ENCODE measurements at places on chromosomes 2 and 18. TPM values are rescaled to one million over a fixed set of nuclear protein-coding genes. Genes with fewer than 3 reads are reported as not detected.

- no peak for DNase-seq
Measured at GRCh38 chr2:29892585-29893259, 28.7 kb downstream of the ALK start.

- DNase-seq: no peak
Measured at GRCh38 chr2:16617282-16618266, 48.1 kb downstream of the CYRIA start.

DNA sequence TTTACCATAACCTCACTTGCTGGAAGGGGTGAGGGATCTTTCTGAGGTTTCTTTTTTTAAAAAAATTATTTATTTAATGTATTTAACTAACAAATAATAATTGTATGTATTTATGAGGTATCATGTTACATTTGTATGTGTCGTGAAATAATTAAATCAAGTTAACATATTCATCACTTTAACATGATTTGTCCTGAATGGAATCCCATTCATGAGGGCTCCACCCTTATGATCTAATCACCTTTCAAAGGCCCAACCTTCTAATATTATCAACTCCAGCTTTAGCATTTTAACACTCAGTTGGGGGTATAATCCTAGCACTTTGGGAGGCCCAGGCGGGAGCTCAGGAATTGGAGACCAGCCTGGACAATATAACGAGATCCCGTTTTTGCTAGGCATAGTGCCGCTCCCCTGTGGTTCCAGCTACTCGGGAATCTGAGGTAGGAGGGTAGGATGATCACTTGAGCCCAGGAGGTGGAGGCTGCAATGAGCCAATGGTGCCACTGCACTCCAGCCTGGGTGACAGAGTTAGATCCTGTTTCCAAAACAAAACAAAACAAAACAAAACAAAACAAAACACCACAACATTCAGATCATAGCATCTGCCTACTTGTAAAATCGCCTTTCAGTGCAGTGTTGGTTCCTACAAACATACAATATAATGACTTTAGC, 1.1 kb upstream of the TAF4B start:
- DNase-seq: no peak

- peak; percentile 53 for DNase-seq
Measured at GRCh38 chr2:232438951-232439757, 16.8 kb upstream of the ALPI start.

DNA sequence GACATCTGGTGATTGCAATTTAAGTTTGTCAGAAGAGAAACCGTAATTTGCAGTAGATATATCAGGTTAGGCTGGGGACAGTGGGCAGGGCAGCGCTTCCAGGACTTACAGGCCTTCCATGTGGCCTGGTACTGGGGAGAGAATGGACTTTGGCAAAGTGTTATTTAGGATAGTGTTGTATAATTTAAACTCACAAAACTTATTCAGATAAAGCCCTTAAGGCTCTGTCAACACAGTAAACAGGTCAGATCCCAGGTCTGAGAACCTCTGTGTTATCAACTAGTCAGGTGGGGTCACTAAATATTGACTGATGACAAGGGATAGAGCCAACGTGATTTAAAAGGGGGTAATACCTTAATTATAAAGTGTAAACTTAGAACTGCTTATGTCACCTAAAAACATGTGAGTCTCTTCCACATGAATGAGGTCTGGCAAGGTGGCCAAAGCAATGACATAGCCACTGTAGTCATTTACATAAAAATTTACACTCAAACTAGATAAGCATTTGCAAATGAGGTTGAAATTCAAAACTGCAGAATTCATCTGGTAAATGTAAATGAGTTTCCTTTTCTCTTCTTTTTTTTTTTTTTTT, 80.2 kb upstream of the DNMT3A start:
- DNase-seq: no peak

- no peak for DNase-seq
Measured at GRCh38 chr18:36757081-36757480, 71.7 kb downstream of the TPGS2 start.

GRCh38 chr2:235599596-235600338, 105.9 kb downstream of the AGAP1 start:
- DNase-seq: no peak

Gene ANKRD62
- total RNA-seq: not detected
